ENCODE measurements at places on chromosomes 11 and 22.

- H3K4me3 ChIP-seq, result no peak overlapping the region
- H3K36me3 ChIP-seq, result no peaks in the 10 kb centered on the region
- no peaks in the 10 kb centered on the region for H3K4me1 ChIP-seq
- no peak overlapping the region for H3K27ac ChIP-seq
Observed at GRCh38 chr11:23569547-23569946, 709.3 kb upstream of the CCDC179 start.

GRCh38 chr11:47003180-47003877 is 66.8 kb downstream of the CSTPP1 start:
- peaks cover 17% of the 10 kb centered on the region for H3K4me1 ChIP-seq
- no peak overlapping the region for H3K27ac ChIP-seq
- H3K27me3 ChIP-seq, result no peaks in the 10 kb centered on the region

GRCh38 chr22:30444632-30445437 is 19.3 kb downstream of the MTFP1 start:
- peak; percentile 56 for DNase-seq
- no peak overlapping the region for H3K4me3 ChIP-seq

DNA sequence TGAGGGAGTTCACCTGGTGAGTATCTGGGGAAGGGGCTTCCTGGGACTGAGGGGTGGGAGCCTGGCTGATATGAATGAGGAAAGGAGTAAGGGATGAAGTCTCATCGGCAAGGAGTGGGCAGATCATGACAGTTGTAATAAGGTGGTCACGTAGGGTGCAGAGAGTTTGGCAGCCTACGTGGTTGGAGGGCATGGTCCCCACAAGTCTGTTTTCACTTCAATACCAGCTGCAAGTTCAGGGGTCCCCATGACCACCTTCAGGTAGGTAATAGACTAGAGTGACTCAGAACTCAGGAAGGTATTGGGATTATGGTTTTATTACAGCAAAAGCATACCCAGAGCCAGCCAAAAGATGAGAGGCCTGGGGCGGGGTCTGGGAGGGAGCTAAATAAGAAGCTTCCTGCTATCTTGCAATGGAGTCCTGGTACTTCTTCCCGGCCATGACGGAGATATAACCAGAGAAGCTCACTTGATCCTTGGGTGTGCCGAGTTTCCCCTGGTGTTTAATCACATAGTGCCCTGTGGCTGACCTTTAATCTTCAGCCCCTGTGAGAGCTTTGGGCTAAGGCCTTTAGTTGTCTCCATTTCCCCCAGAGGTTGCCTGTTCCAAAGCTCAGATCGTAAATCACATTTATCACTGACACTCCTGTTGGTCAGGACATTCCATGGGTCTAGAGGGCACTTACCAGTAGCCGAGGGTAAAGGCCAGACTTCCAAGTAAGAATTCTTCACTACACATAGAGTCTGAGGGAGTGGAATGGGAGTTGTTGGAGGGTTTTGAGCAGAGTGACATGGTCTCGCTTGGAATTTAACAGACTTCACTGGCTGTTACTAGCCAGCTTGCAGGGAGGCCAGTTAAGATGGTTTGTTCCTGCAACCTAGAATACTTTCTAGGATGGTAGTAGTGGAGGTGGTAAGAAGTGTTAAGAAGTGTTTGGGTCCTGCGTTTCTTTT is 9.1 kb downstream of the SLC3A2 start:
- peaks cover 4% of the 10 kb centered on the region for H3K36me3 ChIP-seq
- H3K27ac ChIP-seq, result no peak overlapping the region
- no peak for DNase-seq
- H3K4me1 ChIP-seq, result no peaks in the 10 kb centered on the region
- no peaks in the 10 kb centered on the region for H3K27me3 ChIP-seq
